ENCODE measurements at places on chromosomes 5 and 9. TPM values are rescaled to one million over a fixed set of nuclear protein-coding genes. Genes with fewer than 3 reads are reported as not detected.
A peak's percentile ranks its signal among the peaks of the same experiment; 100 is the strongest.

GRCh38 chr5:117475919-117476318, 901.3 kb upstream of the SEMA6A start:
- no peak for DNase-seq
- H3K27me3 ChIP-seq = no peaks in the 10 kb centered on the region
- no peak overlapping the region for H3K27ac ChIP-seq
- no peaks in the 10 kb centered on the region for H3K4me1 ChIP-seq

GRCh38 chr9:134897584-134898170, 17.1 kb downstream of the FCN2 start:
- no peak overlapping the region for H3K27ac ChIP-seq
- DNase-seq = no peak
- H3K36me3 ChIP-seq = no peaks in the 10 kb centered on the region

DNA sequence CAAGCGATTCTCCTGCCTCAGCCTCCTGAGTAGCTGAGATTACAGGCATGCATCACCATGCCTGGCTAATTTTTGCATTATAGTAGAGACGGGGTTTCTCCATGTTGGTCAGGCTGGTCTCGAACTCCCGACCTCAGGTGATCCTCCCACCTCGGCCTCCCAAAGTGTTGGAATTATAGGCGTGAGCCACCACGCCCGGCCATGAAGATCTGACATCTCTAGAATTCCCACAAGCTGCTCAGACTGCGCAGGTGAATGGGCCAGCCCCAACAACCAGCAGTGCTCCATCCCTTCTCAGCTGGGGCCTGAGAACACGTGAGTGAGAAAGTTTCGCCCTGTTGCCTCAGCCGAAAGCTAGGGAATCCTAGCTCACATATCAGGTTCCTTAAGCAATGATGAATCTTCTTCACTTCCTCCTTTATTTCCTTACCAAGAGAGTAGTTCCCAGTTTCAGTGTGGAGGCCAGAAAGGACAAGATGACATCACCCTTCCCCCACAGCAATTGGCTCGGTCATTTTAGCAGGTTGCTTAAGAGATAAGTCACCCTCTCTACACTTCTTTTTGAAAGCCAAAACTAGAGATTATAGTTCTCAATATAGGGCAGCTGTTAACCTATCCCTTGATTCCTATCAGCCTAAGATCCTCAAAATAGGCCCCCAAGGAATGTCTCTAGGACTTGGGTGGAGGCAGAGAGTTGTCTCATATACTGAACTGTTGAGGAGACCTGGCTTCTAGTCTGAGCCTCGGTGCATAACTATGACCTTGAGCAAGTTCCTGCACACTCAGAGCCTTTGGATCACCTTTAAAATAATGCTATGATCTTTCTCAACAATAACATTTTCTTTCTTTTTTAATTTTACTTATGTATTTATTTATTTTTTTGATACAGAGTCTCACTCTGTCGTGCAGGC, 23.9 kb upstream of the PPP2CA start:
- no peaks in the 10 kb centered on the region for H3K4me1 ChIP-seq
- H3K27ac ChIP-seq = no peak overlapping the region
- H3K4me3 ChIP-seq = no peak overlapping the region

GRCh38 chr5:86155796-86156195, 461.9 kb upstream of the COX7C start:
- no peak for DNase-seq
- no peaks in the 10 kb centered on the region for H3K36me3 ChIP-seq
- no peaks in the 10 kb centered on the region for H3K4me1 ChIP-seq
- no peak overlapping the region for H3K4me3 ChIP-seq
- no peaks in the 10 kb centered on the region for H3K27me3 ChIP-seq
- H3K27ac ChIP-seq = no peak overlapping the region

GRCh38 chr5:38556599-38557307, at the start of gene LIFR:
TSS of gene LIFR (minus strand) at chr5:38556646. CDS start at chr5:38530647, 25,999 bp downstream.
- peaks cover 52% of the 10 kb centered on the region for H3K27me3 ChIP-seq
- peak within 1 kb of the TSS; percentile 79 for H3K4me3 ChIP-seq
- H3K27ac ChIP-seq = no peak within 1 kb of the TSS
- DNase-seq = peak; percentile 66

GRCh38 chr5:122492675-122493074, 180.6 kb downstream of the SNCAIP start:
- H3K4me1 ChIP-seq = no peaks in the 10 kb centered on the region
- no peak overlapping the region for H3K27ac ChIP-seq
- no peaks in the 10 kb centered on the region for H3K36me3 ChIP-seq
- no peak overlapping the region for H3K4me3 ChIP-seq
- no peak for DNase-seq

GRCh38 chr5:140868721-140869554, at the start of gene PCDHA11:
TSS of gene PCDHA11 (plus strand) at chr5:140868957. CDS start at chr5:140869104, 147 bp downstream.
- no peak for DNase-seq
- peaks cover 4% of the 10 kb centered on the region for H3K36me3 ChIP-seq
- no peaks in the 10 kb centered on the region for H3K4me1 ChIP-seq
- H3K27me3 ChIP-seq = peaks cover 32% of the 10 kb centered on the region
- no peak within 1 kb of the TSS for H3K4me3 ChIP-seq

GRCh38 chr5:130350131-130350530, 445.9 kb downstream of the CHSY3 start:
- no peaks in the 10 kb centered on the region for H3K36me3 ChIP-seq
- no peak overlapping the region for H3K4me3 ChIP-seq
- no peaks in the 10 kb centered on the region for H3K4me1 ChIP-seq
- H3K27me3 ChIP-seq = peaks cover 4% of the 10 kb centered on the region
- no peak for DNase-seq
- no peak overlapping the region for H3K27ac ChIP-seq

DNA sequence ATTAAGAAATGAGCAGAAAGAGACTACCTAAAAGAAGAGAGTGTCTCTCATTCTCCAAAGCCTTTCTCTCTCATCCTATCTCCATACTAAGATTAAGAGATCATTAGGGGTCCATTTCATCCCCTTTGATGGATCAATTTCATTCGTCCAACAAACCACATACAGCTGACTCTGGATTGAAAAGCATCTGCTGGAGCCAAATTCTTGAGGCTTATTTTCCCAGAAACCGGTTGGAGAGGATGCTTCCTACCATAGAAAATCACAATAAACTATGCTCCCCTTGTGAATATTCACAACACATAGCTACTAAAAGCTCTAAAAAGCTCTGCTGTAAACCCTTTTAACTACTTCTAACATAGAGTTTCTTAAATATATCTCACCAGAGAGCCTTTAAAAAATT, 755.0 kb upstream of the ZNF608 start:
- no peak for DNase-seq
- no peaks in the 10 kb centered on the region for H3K36me3 ChIP-seq
- H3K27me3 ChIP-seq = no peaks in the 10 kb centered on the region
- H3K27ac ChIP-seq = no peak overlapping the region
- no peaks in the 10 kb centered on the region for H3K4me1 ChIP-seq

DNA sequence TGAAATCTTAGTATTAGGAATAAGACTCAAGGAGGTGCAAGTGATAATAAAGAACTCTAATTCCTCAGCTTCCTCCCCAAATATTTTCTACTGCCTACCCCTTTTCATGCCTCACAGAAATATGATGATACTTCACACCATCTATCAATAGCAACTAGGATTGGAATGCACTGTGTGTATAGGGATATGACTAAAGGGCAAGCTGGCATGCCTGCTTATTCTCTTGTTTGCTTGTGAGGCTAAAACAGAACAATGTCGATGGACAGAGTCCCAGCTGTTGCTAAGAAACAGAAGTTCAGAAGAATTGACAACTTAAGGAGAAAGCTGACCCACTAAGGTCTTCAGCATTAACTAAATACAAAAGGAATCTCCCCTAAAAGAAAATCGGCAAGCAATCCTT, 9.7 kb upstream of the CHD1 start:
- peaks cover 3% of the 10 kb centered on the region for H3K36me3 ChIP-seq
- H3K4me3 ChIP-seq = no peak overlapping the region
- H3K27ac ChIP-seq = peak overlapping the region; percentile 39
- H3K4me1 ChIP-seq = peaks cover 70% of the 10 kb centered on the region
- H3K27me3 ChIP-seq = no peaks in the 10 kb centered on the region
- DNase-seq = no peak

- no peak overlapping the region for H3K4me3 ChIP-seq
- H3K27me3 ChIP-seq = peaks cover 4% of the 10 kb centered on the region
- H3K36me3 ChIP-seq = no peaks in the 10 kb centered on the region
- no peaks in the 10 kb centered on the region for H3K4me1 ChIP-seq
- no peak overlapping the region for H3K27ac ChIP-seq
These were observed 309.2 kb upstream of the IRX4 start for GRCh38 chr5:2191972-2192371.

GRCh38 chr5:126472538-126472889, 49.3 kb downstream of the GRAMD2B start:
- peaks cover 23% of the 10 kb centered on the region for H3K36me3 ChIP-seq
- H3K27me3 ChIP-seq = no peaks in the 10 kb centered on the region
- H3K4me3 ChIP-seq = no peak overlapping the region
- no peak overlapping the region for H3K27ac ChIP-seq
- no peak for DNase-seq

DNA sequence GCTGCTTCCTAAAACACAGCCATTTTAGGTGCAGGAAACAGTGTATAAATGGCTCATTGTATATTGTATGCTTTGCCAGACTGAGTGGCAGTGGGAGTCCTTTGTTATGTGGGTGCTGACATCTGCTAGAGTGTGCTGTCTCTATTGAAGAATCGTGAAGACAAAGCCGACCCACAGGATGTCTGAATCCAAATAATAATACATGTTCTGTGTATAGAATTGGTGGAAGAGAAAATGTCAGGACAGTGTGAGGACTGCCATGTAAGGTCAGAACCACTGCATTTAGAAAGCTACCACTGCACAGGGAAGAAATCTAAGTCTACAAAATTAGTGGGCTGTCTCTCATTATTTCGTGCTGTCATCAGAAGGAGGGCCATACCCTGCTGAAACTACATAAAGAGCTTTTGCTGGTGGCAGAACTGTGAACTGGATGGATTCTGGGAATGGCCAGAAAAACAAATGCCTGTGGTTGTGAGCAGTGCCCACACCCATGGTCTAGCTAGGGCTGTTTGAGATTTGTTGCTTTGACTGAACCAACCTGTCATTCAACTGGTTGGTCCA, 2.5 kb downstream of the IL7R start:
- H3K4me1 ChIP-seq = peaks cover 70% of the 10 kb centered on the region
- H3K27ac ChIP-seq = peak overlapping the region; percentile 100
- no peak for DNase-seq
- peaks cover 91% of the 10 kb centered on the region for H3K36me3 ChIP-seq

DNA sequence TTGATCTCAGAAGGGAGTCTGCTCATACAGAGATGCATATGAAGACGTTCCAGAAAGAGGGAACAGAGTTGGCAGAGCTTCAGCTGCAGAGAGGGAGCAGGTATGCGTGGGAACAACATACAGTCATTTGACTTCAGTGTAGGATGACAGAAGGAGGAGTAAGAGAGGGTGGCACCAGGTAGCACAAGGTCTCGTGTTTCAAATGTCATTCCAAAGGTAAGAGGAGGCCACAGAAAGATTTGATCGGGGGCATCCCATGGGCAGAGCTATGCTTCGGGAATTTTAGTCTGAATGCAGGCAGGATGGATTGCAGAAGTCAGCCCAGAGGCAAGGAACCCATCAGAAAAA, 367.1 kb downstream of the CDK5RAP2 start:
- no peaks in the 10 kb centered on the region for H3K36me3 ChIP-seq
- no peaks in the 10 kb centered on the region for H3K4me1 ChIP-seq
- no peak overlapping the region for H3K4me3 ChIP-seq
- no peaks in the 10 kb centered on the region for H3K27me3 ChIP-seq

GRCh38 chr5:119238265-119239118, 117.3 kb upstream of the TNFAIP8 start:
- no peaks in the 10 kb centered on the region for H3K27me3 ChIP-seq
- no peak for DNase-seq
- peaks cover 5% of the 10 kb centered on the region for H3K36me3 ChIP-seq

DNA sequence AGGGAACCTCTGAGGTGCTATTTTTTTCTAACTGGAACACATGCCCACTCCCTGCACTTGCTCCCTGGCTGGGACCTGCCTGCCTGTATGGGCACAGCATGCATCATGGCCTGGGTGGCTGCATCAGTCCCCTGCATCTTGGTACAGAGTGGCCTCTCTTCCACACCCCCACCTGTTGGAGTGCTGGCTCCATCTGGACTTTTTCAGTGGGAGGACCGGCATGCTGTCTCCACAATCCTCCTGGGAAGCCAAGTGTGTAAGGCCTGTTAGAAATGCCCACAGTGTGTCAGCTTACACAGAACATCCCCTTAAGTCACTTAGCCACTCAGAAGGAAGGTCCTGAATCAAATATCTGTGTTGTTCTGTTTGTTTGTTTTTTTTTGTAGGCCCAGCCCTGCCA, 102.9 kb downstream of the MARCHF3 start:
- H3K27ac ChIP-seq = no peak overlapping the region
- no peaks in the 10 kb centered on the region for H3K36me3 ChIP-seq

- H3K27me3 ChIP-seq = no peaks in the 10 kb centered on the region
- peak overlapping the region; percentile 97 for H3K4me3 ChIP-seq
- peak; percentile 58 for DNase-seq
- H3K27ac ChIP-seq = peak overlapping the region; percentile 98
- H3K36me3 ChIP-seq = peaks cover 21% of the 10 kb centered on the region
These were observed 2.0 kb downstream of the LARP1 start for GRCh38 chr5:154756868-154757813.

DNA sequence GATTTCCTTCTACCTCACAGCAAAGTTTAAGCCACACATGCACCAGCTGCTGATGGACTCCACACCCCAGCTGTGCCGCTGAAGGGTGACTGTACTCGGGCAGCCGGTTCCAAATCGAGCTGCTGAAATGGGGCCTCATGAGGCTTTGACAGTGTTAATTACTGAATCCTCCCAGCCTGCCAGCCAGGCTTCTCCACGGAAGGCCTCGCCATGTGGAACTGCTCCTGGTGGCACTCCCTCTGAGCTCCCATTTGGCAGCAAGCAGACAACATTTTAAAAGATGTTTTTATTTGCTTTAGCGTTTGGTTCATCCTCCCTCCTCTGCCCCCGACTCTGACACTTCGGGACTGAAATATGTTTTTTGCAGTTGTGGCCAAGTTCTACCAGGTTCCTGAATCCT, 479.4 kb upstream of the MPDZ start:
- no peaks in the 10 kb centered on the region for H3K4me1 ChIP-seq
- H3K27me3 ChIP-seq = no peaks in the 10 kb centered on the region
- no peak overlapping the region for H3K27ac ChIP-seq
- no peaks in the 10 kb centered on the region for H3K36me3 ChIP-seq
- H3K4me3 ChIP-seq = no peak overlapping the region

DNA sequence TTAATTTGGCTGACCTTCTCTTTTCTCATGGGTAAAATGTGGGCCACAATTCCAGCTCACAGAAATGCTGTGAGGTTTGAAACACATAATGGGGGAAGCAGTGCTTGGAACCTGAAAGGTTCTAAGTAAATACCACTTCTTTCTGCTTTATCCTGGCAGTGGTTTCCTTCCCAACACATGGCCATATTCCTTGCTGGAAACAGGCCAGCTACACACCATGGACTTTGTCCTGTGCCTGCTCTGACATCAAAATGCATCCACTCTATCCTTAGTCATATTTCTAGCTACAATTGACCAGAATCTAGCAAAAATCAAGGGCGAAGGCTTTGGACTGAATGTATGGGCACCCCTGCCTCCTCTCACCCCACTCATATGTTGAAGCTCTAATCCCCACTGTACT, 93.1 kb upstream of the TRPC7 start:
- no peak for DNase-seq
- no peak overlapping the region for H3K4me3 ChIP-seq
- no peaks in the 10 kb centered on the region for H3K27me3 ChIP-seq

The NLN gene
- 32.4 TPM for total RNA-seq

The TLE1 gene
- total RNA-seq = 0.10 TPM

The LEAP2 gene
- 1.8 TPM for total RNA-seq

The PCDHAC2 gene
- total RNA-seq = not detected

The CDH12 gene
- total RNA-seq = not detected

The CATSPER3 gene
- 0.32 TPM for total RNA-seq

The GRIA1 gene
- not detected for total RNA-seq

The MYO10 gene
- 0.05 TPM for total RNA-seq

The EGFL7 gene
- total RNA-seq = 0.52 TPM

The SHOC1 gene
- total RNA-seq = not detected

The IL7R gene
- total RNA-seq = 144 TPM

The NEUROG1 gene
- total RNA-seq = not detected
